ENCODE measurements at places on chromosomes 1 and 21.

- no peak for DNase-seq
These were observed 36.4 kb downstream of the CHML start for GRCh38 chr1:241603731-241604245.

DNA sequence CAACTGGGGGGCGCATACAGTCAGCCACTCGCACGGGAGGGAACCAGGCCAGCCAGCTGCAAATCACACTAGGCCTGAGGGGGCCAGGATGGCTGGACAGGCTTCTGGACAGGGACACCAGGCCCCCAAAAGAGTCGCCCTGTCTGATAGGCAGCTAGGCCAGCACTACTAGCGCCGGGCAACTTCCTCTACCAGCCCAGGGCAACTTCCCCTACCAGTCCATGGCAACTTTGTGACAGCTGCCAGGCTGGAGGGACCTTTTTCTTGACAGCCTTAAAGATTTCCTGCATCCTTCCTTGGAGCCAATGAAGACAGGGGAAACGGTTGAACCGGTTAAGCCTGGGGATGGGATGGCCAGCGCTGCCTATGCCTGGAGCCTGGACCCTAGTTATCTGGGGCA is 5.1 kb downstream of the IFFO2 start:
- DNase-seq: no peak

GRCh38 chr21:35254006-35254764 is 205.1 kb upstream of the RUNX1 start:
- DNase-seq: no peak

GRCh38 chr1:78277253-78277652 is 213.5 kb upstream of the PTGFR start:
- DNase-seq: no peak

GRCh38 chr1:187680823-187681222 is 852.1 kb downstream of the PLA2G4A start:
- DNase-seq: no peak

- no peak for DNase-seq
These were observed 116.4 kb downstream of the CRB1 start for GRCh38 chr1:197384471-197384870.

DNA sequence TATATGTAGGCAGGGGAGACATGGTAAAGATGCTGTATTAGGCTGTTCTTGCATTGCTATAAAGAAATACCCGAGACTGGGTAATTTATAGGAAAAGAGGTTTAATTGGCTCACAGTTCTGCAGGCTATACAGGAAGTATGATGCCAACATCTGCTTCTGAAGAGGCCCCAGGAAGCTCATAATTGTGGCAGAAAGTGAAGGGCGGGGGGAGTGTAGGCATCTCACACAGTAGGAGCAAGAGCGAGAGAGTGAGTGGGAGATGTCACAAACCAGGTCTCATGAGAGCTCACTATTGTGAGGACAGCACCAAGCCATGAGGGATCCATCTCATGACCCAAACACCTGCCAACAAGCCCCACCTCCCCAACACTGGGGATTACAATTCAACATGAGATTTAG is 21.1 kb downstream of the MAN1A2 start:
- DNase-seq: no peak

- no peak for DNase-seq
These were observed 38.0 kb downstream of the ADARB1 start for GRCh38 chr21:45112371-45112770.

GRCh38 chr1:67367370-67368045 is 59.8 kb downstream of the IL12RB2 start:
- no peak for DNase-seq

DNA sequence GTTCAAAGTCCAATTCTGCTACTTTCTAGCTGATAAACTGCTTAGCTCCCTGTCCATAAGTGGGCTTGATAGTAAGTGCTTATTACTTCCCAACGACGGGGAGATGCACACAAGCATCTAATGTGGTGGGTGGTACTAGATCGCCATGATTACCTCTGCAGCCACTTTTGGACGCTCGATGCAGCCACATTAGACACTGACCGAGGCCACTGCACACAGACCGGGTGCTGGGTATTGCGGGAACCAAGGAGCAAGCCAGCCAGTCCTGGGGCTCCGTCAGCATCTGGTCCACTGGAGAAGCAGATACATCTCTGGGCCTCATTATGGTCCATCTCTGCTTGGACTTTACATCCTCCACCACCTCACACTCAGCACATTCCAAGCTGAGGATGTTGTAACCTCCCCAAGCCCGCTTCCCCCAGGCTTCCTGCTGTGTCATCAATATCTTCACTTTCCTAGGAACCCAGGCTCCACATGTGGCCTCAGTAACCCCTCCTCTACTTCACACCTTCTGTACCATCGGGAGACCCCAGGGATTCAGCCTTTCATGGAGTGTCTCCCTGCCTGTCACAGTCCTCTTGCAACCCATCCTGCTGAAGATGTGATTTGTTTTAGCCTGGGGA is 48.2 kb downstream of the RHOU start:
- DNase-seq: no peak

DNA sequence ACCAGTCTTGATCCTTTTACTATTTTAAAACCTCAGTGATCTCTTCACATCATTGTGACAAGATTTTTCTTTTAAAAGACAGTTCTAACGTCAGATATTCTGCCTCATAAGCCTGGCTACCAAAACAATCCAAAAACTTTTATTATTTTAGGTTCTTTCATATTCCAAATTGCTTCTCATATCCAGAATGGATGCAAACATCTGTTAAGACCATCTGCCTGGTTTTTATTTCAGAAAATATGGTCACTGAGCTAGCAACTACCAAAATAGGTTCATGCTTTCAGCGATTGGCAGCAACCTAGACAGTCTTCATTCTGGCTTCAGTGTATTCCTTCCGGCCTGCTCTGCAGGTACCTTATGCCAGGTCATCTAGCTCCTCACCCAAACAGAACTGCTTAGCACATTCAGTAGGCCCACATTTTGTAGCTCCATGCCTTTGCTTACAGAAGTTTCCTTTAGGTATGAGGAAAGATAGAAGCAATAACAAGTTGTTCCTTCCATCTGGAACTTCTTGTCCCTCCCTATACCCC is 59.0 kb upstream of the CACYBP start:
- no peak for DNase-seq

DNA sequence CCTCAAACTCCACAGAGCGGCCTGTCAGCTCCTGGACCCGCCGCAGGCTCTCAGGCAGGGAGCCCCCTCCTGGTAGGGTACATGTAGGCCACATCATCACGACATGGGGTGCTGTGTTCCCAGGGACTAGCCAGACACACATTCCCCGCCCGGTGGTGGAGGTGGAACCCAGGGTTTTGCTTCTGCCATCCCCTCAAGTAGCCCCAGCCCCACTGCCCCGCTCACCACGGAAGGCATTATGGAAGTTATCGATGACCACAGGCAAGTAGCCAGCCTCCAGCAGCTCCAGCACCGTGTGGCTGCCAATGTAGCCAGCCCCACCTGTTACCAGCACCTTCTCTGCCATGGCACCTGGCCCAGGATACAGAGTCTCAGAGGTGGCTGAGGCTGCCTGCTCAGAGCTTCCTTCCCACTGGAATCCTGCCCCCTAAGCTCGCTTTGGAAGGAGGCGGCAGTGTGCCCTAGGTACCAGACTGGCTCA is 1.9 kb downstream of the GALE start:
- DNase-seq: no peak

DNA sequence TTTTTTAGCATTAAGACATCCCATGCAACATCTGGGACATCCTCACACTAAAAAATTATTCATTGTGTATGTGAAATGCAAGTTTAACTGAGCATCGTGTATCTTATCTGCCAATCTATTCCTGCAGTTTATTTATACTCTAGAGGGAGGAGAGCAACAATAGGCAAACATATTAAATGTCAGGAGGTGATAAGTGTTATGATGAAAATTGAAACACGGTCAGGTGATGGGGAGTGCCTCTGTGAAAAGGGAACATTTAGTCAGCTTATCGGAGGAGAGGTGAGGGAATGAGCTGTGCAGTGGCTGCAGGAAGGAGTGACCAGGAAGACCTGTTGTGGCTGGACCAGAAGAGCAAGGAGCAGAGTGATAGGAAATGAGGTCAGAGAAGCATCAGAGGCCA is 775 bp upstream of the EFCAB14 start:
- no peak for DNase-seq

GRCh38 chr21:40658311-40658710 is 188.6 kb downstream of the DSCAM start:
- no peak for DNase-seq

DNA sequence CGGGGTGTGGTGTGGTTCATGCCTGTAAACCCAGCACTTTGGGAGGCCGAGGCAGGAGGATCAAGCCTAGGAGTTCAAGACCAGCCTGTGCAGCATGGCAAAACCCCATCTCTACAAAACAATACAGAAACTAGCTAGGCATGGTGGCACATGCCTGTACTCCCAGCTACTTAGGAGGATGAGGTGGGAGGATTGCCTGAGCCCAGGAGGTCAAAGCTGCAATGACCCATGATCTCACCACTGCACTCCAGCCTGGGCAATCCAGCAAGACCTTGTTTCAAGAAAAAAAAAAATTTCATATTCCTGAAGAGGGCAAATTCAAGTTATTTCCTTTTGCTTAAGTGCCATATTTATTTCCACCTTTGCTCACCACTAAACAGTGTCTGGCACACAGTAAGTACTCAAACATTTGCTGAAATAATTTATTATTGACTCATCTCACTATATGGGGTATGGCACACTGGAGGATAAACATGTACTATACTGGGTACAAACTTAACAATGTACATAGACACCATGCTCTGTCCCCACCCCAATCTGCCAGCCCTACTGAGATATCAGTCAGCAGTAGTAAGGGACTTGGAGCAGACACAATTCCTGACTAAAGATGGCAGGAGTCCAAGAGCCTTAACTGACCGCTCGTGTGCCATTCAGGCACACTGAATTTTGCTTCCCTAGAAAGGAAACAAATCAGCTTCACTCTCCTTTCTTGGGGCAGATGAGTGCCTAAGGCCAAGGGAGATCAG is 15.5 kb downstream of the MEAF6 start:
- DNase-seq: no peak

DNA sequence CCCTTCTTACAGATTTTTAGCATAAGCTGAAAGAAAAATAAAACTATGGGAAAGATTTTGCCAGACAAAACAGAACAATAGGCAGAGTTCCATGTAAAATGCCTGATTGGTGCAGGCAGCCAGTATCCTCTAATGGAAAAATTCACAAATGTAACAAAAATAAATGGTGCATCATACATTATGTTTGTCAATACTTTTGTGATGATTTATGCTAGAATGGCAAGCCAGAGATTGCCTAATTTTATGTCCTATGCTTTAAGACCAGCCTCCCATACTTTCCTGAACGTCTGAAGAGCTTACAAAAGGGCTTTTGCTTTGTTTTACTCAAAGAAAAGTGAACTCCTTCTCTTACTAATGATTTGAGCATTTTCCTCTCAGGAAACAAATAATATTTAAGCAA is 81.5 kb upstream of the KCNJ15 start:
- no peak for DNase-seq

- DNase-seq: no peak
These were observed 177.1 kb downstream of the GABPA start for GRCh38 chr21:25911730-25912401.

DNA sequence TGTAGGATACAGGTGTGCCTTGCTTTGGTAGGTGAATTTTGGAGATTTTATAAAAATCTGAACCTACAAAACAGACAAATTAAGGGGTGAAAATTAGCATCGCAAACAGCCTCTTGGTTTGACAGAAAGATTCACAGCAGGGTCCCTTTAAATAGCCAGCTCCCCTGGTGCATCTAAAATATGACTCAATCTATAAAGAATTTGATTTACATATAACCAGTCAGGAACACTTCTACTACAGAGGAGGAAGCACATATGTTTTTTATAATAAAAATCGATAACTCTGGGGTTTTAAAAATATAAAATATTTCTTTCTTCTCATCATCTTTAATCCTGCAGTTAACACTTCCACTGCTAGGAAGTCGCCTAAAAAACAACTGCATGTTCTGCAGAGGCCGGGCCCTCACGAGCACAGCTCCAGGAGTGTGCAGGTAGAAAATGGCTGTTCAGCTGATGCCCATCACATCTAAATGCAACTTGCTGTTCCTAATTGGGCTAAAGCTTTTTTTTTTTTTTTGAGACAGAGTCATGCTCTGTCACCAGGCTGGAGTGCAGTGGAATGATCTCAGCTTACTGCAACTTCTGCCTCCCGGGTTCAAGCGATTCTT is 203.4 kb downstream of the HS2ST1 start:
- no peak for DNase-seq

DNA sequence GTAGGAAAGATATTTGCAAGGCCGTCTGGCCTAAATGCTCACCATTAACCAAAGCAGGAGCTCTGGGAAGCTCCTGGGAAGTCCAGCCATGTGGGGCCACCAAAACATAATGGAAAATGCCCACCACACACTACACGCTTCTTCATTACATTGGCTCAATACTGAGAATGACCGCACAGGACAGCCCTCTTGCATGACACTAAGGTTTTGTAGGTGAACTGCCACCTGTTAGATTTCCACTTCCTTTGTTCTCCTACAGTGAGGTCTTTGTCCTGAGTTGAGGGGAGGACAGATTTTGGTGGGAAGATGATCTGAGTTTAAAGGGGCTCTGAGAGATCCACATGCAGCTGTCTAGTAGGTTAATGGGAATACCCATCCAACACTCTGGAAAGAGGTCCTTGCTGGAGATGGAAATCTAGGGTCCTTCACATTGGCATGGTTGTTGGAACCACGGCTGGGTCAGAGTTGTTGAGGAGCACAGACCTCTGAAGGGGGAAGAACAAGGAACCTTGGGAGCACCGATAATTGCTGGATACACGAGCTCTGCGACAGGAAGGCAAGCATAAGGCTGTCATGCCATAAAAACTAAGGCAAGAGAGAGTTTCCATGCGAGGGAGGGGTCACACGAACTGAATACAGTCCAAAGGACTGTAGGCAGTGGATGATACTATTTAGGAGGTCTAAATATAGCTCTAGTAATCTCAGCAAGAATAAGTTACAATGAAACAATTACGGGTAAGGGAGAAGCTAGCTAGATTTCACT is 105.5 kb upstream of the IRF2BP2 start:
- DNase-seq: no peak

DNA sequence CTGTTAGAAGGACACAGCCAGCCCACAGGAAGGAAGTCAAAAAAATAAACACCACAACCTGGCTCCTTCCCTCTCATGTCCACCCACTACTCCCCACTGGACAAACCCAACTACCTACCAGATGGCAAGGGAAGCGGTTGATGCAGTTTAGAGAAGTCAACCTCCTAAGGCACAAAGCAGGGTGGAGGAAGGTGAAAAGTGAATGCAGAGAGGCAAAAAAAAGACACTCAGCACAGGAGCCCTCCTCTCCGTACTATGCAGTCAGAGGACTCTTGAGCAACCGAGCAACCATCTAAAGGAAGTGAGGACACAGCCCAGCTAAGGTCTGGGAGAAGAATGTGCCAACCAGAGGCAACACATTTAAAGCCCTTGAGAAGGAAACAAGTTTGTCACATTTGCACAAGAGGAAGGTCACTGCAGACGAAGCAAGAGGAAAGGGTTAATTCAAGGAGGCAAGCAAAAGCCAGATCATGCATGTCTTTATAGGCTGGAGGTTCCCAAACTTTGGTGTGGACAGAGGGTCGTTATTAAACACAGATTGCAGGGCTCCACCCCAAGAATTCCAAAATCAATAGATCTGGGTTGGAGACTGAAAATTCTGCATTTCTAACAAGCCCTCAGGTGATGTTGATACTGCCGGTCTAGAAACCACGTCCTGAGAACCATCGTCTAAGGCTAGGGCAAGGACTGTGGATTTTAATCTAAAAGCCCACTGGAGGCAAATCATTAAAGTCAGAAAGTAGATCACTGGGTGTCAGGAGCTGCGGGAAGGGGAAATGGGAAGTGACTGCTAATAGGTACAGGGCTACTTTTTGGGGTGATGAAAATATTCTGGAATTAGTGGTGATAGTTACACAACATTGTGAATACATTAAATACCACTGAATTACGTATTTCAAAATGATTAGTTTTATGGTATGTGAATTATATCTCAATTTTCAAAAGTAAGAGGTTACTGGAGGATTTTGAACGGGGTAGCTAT is 19.7 kb downstream of the TP53BP2 start:
- DNase-seq: no peak
